ENCODE measurements at places on chromosomes 7 and 10.

GRCh38 chr10:8058274-8059111, 4.0 kb downstream of the GATA3 start:
- DNase-seq, result no peak

GRCh38 chr7:127922656-127923055, 108.6 kb downstream of the LRRC4 start:
- DNase-seq, result no peak

- DNase-seq, result no peak
Measured at GRCh38 chr10:133013463-133013862, 71.1 kb upstream of the CFAP46 start.

DNA sequence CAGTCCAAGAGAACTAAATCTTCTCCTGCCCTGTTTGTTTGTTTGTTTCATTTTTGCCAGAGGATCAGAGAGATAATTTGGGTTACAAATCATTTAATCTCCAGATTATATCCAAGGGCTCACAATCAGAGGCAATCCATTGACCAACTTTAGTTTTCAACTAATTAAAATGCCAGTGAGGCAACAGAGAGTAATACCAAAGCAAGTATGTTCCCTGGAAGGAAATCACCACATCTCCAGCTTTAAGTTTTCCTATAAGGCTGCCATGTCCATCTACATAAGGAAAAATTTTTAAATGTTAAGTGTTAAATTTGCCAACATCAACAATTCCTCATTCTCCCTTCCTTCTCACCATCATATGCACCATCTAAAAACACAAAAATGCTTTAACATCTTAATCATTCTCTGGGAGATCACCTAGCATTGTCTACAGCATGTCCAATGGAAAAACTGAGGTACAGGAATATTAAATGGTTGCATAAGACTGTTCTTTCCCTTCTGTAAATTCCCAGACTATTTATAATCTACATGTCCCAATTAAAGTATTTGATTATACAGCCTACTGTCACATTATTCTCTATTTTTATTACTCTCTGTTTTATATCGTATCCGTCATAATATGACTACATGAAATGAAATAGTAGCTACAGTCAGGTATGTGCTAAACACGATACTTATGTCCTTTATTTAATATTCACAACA, 14.1 kb downstream of the USP54 start:
- DNase-seq, result no peak

- DNase-seq, result no peak
Measured at GRCh38 chr7:129664029-129665012, 52.8 kb downstream of the NRF1 start.

GRCh38 chr10:7967035-7967434, 87.5 kb upstream of the GATA3 start:
- no peak for DNase-seq
